WTC11 (cell line): ENCODE measurements at places on chromosomes 11 and 22. TPM values are rescaled to one million over a fixed set of nuclear protein-coding genes. Genes with fewer than 3 reads are reported as not detected.

DNA sequence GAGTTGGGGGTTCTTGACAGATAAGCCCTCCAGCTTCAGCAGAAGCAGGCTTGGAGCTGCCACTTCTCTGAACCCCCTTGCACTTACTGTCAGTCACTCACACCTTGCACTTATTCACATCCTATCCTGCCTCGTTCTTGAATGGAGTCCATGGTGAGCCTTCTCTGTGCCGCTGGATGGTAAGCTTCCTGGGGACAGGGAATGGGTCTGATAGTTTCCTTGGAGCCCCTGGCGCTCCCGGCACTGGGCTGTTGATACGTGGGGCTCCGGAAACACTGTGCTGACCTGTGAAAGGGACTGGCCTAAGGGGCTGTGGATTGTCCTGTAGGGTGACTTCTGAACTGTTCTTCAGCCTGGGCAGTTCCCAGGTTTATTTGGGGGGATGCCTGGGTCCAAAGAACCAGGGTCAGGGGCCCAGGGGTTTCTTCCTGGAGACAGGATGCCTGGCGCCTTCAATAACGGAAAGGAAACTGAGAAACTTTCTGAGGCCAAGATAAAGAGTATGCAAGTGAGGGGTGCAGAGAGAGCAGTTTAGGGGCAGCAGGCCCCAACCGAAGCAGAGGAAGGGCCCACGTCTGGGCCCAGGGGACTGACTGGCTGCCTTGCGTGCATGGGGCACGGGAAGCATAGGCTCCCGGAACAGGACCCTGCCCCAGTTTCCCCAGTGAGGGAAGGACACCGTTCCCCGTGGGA, 709 bp upstream of the ST3GAL4 start:
- no peak for DNase-seq

DNA sequence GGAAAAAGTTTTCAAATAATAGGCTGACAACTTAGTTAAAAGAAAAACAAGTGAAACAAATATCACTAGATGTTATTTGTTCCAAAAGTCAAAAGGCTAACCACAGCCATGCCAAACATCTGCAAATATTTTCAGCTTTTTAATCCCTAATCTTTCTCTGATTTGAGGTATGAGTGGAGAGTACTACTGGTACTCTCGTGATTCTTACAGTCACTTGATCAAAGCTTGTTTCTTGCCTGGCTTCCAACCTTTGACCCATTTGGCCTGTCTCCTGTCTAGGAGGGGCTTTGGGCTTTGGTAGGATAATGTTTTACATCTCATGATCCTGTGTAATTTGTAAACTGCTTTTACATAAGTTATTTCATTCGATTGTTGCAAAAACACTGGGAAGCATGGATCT, 301.8 kb upstream of the SORL1-AS1 start:
- no peak for DNase-seq

Gene ZNF215
- 13.8 to 15.8 TPM (median 14.1 TPM) in 3 replicates for total RNA-seq

Gene SAA1
- 7.7 to 12.8 TPM (median 8.8 TPM) in 3 replicates for total RNA-seq

Gene HTR3A
- total RNA-seq: 4.1 to 6.0 TPM (median 5.0 TPM) in 3 replicates

Gene CRYBA4
- total RNA-seq: 0.53 to 1.1 TPM (median 0.81 TPM) in 3 replicates
